Heart right ventricle (tissue), 16 donors: ENCODE measurements at places on chromosomes 11 and 22. TPM values are rescaled to one million over a fixed set of nuclear protein-coding genes. Genes with fewer than 3 reads are reported as not detected.
A peak's percentile ranks its signal among the peaks of the same experiment; 100 is the strongest.

The SAA2 gene
- not detected for total RNA-seq

The GALNT18 gene
- total RNA-seq = 19.5 TPM

The PANX2 gene
- total RNA-seq = 0.25 TPM

The CABP2 gene
- not detected for total RNA-seq

The LARGE1 gene
- total RNA-seq = 118 TPM

The VWCE gene
- 0.81 TPM for total RNA-seq

DNA sequence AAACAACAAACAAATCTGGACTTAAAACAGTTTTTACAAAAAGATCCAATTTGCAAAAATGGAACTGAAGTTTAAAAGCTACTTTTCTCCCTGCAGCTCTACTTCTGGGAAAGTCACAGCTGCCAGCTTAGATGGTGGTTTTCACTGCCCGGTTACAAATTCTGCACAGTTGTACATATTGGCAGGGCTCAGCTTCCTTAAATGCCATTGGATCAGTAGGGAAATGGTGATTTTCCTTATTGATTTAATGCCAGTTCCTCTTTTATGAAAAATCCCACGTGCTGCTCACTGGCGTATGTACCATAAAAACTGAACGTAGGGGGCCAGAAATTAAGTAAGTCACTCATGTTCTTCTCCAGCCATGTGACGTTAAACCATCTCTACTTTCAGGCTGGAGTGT lies 22.8 kb downstream of the GRAP2 start:
- no peak for DNase-seq

- DNase-seq = no peak
Measured at GRCh38 chr11:73072935-73073481, 69.1 kb downstream of the FCHSD2 start.

DNA sequence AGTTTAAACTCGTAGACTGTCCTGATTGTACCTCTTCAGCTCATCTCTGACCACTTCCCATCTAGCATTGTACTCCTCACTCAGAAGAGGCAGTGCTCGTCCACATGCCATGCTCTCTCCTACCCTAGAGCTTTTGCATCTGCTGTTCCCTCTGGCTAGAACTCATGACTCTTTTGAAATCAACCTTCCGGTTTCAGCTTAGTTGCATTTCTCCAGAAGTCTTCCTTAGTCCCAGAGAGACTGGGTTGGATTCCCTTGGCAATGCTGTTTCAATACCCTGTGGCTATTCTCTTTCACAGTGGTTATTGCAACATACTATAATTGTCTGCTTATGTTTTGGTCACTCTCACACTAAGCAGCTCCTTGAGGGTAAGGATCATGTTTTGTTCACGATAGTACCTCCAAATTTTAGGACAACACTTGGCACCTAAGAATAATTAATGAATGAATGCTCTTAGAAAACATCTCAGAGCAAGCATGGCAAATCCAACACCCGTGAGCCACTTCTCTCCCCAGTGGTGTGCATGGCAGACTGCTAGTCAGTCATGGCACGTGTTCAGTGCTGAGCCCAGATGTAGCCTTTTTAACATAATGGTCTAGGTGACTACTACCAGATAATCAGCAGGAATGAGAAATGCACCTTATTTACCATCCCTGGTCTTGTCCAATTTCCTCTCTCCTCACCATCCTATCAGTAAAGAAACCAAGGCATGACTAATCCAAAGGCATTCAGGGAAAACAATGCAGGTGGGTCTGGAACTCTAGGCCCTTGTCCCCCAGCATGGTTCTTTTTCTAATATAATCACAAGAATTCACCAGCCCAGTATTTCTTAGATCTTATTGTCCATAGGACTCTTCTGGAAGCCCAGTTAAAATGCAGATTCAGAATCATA lies 14.5 kb downstream of the SEPTIN3 start:
- no peak for DNase-seq

GRCh38 chr11:42249401-42249800 lies 789.9 kb upstream of the LRRC4C start:
- no peak for DNase-seq

DNA sequence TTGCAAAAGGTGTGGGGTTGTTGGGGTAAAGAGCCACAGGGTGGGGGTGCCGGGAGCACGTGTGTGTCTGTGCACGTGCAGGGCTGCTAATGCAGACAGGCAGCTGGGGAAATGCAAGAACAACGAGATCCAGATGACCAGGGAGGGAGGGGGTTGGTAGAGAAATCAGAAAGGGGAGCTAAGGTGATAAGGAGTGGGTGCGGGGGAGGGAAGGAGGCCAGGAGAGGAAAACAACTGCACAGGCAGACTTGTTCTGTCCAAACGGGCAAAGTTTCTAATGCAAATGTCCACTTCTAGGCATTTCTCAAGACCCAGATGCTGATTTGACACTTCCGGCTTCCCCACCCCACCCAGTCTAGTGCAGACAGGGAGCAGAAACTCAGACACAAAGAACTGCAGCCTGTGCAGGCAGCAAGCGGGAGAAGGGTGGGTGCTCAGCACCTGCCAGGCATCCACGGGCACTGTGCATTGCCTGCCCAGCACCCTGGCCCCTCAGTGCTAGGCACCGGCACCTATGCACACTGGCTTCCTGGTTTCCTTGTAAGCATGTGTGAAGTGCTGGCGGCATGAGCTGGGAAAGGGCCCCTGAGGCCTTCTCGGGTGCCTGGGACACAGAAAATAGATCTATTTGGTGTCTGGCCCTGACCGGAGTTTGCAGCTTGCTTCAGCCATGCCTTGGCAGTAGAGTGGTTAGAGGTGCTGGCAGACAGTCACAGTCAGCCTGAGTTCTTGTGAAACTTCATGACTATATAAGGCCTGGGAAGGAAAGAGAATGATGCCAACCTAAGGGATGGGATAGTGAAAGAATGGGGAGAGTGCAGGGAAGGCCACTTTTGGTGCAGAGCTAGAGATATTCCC lies 220.1 kb upstream of the SORL1-AS1 start:
- DNase-seq = peak; percentile 17

GRCh38 chr11:27604416-27604815 lies 95.8 kb downstream of the BDNF start:
- no peak for DNase-seq

DNA sequence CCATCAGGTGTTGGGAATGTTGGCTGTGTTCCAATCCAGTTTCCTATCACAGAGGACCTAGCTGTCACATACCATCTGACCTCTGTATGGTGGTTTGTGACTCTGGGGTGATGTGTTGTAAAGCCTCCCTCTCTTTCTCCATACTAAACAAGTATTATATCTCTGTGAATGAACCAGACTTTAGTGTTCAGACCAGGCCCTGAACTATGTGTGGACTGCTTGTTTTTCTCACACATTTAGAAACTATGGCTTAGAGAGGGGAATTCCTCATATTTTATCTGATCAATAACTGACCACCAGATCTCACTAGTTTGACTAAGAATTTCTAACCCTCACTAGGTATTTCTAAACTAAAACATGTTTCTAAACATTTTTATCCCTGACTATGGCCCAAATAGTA lies 17.5 kb downstream of the NCR3LG1 start:
- no peak for DNase-seq

DNA sequence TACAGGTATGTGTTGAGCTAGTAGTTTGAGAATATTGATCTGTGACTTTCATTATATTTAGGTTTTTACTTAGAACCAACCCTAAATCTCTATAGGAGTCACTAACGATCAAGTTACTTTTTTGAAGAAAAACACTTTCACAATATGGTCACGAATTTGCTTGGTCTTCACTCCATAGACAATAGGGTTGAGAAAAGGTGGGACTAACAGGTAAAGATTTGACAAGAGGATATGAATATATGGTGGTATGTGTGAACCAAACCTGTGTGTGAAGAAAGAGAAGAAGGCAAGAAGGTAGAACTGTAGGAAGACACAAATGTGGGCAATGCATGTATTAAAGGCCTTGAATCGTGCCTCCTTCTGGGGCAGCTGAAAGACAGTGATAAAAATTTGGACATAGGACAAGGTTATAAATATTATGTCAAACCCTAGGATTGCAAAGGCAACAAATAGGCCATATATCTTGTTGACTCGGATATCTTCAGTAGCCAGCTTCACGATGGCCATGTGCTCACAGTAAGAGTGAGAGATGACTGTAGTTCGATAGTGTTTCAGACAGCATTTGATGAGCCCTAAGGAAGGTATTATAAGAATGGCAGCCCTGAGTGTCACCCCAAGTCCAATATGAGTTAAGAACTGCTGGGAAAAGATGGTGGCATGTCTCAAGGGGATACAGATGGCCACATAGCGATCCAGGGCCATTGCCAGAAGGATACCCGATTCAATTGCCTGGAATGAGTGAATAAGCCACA lies 6.4 kb downstream of the OR52A5 start:
- DNase-seq = no peak

DNA sequence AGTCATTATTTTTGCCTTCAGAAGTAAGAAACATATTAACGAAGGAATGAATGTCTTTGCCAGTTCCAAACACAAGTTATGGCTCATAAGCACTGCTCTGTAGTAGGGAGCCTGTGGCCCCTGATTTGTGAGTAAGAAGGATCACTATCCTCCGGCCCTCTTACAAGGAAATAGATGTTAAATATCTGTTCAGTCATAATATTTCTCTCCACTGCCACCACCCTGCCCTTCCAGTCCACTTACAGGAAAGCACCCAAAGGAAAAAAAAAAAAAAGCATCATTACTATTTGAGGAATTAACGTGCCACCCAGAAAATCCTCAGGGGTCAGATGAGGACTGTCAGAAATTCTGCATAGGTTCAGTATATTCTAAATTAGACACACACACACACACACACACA lies 123.4 kb downstream of the ETS1 start:
- no peak for DNase-seq

DNA sequence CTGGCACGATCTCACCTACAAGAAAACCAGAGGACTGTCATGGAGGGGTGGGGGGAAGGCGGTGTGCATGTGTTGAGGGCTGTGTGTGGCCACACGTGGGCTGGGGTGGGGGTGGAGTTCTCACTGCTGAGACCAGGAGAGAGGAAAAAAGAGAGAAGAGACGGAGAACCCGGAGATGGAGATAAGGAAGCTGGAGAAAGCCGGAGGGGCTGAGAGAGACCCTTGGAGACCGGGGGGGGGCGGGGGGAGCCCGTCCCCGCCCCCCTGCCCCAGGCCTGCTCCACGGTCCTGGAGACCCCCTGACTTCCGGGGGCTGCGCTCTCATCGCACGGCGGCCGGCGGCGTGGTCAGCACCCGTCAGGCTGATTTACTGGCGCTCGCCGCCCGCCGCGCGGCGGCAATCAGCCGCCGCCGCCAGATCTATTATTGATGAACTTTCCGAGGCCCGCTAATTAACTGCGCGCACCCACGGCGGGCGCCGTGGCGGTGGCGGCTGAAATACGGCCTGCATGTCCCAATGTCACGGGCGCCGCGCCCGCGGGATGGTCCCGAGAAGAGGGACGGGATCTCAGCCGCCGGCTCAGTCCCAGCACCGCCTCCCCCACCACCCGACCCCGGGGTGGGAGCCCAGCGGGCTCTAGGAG lies 187.4 kb downstream of the MN1 start:
- DNase-seq = no peak

DNA sequence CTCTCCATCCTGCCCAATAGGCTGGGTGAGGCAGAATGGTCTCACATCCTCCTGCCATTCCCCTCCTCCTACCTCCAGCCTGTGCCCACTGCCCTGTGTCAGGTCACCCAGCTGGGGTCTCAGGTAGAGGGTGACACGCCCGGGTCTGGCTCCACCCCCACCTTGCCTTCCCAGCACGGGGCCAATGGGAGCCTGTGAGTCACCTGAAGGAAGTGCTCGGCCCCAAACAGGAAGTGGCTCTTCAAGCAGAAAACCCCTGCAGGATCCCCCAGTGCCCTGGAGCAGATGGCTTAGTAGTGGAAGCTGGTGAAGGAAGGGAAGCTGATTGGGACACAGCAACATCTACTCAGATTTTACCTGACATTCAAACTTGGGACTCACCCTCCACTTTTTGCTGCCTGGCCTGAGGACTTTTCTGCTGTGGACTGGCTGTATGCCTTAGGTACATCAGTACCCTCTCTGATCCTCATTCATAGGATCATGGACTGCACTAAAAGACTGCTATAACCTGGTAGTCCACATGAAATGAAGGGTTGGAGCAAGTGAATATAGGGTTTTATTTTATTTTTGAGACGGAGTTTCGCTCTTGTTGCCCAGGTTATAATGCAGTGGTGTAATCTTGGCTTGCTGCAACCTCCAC lies 33.4 kb downstream of the GDPD5 start:
- DNase-seq = no peak

DNA sequence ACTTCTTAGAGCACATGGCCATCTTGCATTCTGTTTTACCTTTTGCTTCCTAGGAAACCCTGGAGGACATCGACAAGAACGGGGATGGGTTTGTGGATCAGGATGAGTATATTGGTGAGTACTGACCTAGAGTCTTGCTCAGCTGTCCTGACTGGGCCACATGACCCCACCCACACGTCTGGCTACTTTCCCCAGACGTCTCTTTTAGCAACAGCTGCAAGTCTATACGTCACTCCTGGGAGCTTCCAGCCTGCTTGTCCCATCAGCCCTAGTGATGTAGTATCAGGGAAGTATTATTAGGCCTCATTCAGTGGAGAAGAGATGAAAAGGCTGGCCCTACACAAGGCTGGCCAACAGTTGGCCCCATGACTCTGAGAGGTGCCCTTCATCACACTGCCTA lies 9.6 kb downstream of the RCN1 start:
- no peak for DNase-seq

DNA sequence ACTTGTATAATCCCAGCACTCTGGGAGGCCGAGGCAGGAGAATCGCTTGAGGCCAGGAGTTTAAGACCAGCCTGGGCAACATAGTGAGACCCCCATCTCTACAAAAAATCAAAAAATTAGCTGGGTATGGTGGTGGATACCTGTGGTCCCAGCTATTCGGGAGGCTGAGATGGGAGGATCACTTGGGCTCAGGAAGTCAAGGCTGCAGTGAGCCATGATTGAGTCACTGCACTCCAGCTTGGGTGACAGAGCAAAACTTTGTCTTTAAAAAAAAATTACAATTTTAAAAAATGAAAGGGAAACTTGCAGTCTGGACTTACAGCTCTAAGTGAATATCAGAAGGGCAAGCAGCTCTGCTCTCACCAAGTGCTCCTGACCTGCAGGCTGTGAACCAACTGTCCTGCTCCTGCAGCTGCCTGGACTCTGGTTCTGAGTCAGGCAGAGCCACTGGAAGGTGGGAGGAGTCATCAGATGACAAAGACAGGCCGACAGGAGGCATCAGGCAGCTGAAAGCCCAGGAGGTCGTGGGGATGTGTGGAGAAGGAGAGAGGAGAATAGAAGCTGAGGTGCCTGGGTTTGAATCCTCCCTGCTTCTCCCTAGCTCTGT lies 9.6 kb downstream of the SMTNL1 start:
- no peak for DNase-seq

DNA sequence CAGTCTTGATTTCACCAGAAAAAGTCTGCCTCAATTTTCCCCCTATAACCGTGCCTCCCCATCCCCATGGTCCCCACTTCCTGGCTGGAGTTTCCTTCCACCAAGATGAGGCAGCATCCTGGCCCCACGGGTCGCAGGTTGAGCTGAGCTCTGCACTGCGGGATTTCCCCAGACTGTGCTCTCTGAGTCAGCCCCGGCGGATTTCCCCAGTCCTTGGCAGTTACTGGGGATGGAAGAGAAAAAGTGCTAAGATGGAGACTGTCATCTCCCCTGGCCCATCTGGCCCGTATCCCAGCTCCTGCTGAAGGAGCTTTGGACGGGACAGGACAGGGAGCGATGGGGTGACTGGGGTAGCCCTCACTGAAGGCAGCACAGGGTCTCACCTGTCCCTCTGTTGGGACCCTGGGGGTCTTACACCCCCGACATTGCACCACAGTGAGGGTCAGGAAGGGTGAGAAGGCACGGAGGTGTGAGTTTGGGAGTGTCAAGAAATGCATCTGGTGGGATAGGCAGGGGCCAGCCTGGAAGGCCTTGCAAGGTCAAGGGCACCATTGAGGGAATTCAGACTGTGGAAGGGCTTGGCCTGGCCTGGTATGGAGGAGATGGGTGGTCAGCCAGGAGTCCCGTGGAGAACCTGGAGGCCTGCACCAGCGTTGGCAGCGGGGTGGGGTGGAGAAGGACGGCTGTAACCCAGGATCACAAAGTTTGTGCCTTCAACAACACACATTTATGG lies 36.5 kb downstream of the NADSYN1 start:
- no peak for DNase-seq
